ENCODE measurements at places on chromosomes 3 and 15. TPM values are rescaled to one million over a fixed set of nuclear protein-coding genes. Genes with fewer than 3 reads are reported as not detected.

Gene MYL3
- not detected for total RNA-seq

Gene PATL2
- not detected for total RNA-seq

Gene LRRIQ4
- not detected for total RNA-seq

Gene PRTG
- total RNA-seq: 2.9 TPM

Gene MYO5C
- not detected for total RNA-seq

Gene SNX22
- total RNA-seq: not detected

Gene RFTN1
- total RNA-seq: 44.1 TPM

Gene CLDN11
- 28.7 TPM for total RNA-seq

DNA sequence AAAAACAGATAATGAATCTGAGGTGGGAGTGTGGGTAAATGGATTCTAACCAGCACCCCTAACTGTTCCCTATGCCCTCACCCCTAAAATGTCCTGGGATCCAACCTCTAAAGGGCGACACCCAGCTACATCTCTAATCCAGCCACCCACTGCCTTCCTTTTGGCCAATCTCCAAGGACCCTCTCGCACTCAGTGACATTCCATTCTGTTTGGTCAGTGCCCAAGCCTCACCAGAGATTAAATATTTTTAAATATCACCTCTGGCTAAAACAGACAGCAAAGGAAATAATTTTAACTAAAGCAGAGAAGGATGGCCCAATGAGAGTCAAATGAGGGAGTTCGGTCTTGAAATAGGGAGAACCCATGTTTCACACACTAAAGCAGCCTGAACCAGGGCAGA lies 19.9 kb upstream of the SCN10A start:
- DNase-seq: no peak

DNA sequence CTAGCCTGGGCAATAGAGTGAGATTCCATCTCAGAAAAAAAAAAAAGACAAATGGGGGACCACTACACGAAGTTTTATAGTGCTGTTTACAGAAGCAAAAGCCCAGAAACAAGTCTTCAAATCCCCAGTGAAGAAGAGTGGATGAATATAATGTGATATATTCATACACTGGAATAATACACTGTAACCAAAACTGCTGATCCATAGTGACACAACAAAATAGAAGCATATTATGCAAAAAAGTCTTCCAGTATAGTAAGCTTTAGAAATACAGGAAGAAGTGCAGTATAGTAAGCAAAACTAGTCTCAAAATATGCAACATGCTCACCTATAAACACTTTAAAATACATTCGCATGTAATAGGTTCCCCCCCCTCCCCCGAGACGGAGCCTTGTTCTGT lies 11.9 kb upstream of the FAH start:
- DNase-seq: no peak

DNA sequence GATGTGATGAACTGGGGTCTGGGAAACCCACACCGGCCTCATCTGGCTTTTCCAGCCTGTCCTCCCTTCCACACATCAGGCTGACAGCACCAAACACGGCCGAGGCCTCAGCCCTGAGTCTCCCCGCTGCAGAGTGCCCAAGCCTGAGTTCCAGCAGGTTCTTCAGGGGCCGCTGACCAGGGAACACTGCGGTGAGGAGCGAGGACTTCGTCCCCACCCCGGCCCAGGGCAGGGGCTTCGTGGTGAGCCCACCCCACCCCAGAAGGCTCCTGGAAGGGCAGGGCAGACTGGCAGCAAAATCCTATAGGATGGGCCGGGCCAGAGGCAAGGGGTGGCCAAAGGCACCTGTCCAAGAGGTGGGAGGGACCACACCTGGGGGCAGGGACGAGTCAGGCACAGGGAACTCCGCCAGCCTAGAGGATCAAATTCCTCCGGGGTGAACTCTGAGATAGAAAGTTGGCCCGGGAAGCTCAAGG lies at the start of gene SLC51A:
Gene SLC51A (plus strand): TSS at position 446 of the 476 bp plus-strand sequence. CDS start 179 bp downstream, outside the sequence.
- DNase-seq: no peak

DNA sequence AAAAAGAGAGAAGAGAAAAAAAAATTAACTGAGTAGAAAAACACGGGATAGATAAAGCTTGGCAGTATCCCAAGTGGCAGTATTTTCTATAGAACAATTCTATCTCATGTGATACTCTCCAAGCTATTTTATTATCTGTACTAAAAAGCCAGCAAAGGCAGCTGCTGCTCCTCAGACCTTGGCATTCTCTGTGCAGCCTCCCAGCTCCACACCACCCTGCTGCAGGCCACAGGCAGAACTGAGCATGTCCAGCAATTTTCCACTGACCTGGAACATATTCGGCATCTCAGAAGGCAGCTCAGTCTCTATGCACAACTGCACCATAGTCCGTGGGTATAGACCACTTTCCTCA lies 1161.4 kb downstream of the IGSF11 start:
- DNase-seq: no peak

GRCh38 chr3:45534632-45535031 lies 59.9 kb upstream of the LIMD1 start:
- no peak for DNase-seq

DNA sequence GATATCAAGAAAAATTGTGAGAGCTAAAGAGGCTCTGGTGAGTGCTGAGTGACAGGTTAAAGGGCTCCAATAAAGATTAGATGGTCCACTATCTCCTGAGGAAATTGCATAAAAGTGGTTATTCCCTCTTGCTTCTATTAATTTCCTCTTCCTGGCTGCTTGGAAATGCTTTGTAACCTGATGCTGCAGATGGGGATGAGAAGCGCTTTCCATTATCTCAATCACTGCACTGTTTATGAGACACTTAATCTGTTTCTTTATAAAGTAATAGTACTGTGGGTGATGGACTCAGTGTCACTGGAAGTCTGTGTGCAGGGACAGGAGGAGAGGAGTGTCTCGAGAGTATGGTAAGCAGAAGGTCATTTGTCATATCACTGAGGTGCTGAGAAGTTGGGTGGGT lies 305.3 kb downstream of the EPHB1 start:
- DNase-seq: no peak

DNA sequence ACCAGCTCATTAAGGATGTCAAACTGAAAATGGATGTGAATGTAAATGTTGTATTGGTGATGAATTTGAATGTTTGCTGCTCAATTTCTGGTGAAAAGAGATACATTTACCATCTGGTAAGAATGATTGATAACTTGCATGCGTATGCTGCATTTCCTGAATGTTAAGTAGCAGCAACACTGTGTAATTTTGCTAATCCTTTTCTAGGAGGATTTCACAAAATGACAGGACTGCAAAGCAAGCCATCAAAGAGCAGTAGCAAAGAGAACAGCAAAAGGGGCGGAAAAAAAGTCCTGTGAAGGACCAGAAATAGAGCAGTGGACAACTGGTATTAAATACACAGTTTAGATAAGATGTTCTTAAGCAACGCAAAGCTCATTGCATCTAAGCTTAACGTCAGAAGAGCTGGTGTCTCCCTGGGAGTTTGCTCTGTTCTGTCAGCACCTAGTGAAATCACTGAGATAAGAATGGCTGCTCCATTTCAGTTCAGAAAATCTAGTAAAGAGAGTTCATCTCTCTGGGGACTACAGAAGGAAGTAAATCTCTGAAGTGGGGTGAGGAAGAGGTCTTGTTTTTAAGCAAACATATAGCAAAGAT lies 23.5 kb upstream of the PAQR5 start:
- DNase-seq: no peak

DNA sequence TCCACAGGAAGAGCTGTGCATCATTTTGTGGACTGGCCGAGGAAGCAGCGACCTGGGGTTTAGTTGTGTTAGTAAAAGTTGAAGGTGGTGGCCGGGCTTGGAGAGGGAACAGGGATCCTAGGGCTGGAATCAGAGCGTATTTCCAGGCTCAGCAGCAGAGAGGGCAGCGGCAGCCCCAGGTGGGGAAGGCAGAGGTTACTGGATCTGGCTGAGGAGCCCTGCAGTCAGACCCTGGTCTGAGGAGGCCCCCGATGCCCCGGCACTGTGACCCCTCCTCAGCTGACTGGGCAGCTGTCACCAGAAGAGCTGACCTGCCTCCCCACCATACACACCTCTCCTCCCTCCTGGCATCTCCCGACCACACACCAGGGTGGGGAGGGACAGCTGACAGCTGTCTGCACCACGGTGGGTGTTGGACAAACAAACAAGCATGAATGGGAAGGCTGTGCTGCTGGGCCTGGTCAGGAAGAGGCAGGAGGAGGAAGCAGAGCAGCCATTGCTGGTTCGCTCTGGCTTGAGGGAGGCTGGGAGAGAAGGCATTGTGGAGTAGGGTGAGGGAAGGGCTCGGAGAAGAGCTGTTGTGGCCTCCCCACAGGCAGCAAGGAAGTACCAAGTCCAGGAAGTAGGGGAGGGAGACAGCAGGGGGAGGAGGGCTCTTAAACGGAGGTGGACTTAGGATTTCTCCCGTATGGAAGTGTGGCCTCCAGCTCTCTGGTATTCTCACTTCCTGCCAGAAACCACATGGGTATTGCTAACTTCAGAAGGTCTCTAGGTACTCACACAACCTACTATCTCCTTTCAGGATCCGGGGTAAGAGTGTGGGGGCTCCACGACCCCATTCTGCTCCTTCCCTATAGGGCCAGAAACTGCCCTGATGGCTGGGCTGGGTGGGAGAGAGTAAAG lies 49.5 kb upstream of the HACD2 start:
- DNase-seq: no peak

DNA sequence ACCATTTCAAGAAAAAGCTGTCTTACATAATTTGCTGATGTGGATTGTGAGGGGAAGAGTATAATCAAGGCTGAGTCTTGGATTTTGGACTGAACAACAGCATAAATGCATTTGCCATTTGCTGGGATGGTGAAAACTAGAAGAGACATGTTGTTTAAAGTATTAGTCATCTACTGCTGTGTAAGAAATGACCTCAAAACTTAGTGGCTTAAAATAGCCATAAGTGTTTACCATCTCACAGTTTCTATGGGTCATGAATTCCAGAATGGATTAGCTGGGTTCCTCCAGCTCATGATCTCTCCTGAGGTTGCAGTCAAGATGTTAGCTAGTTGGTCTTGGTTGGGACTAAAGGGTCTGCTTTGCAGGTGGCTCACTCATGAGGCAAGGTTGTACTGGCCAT lies 66.2 kb downstream of the SCN11A start:
- DNase-seq: no peak

GRCh38 chr3:39707314-39707909 lies 102.0 kb upstream of the MYRIP start:
- DNase-seq: no peak

GRCh38 chr15:66285533-66286280 lies 7.7 kb upstream of the DIS3L start:
- DNase-seq: no peak

DNA sequence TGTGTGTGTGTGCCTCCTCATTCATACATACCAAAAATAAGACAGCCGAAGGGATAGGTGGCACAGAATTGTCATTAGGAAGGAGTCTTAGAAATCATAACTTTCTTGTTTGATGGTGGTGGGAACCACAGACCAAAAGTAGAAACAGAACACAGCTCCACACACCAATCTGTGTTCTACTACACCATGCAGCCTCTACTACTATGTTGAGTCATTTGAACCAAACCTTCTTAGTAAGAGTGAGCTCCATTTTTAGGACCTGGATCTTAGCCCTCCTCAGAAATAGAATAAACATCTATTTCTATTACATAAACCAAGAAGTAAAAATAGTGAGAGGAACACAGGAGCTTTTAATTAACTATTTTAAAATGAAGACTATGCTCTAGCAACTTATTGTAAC lies 27.9 kb upstream of the PLCH1 start:
- no peak for DNase-seq

GRCh38 chr3:197417911-197418618 lies 119.7 kb upstream of the DLG1 start:
- no peak for DNase-seq

- no peak for DNase-seq
These were observed 7.7 kb upstream of the CX3CR1 start for GRCh38 chr3:39287216-39288164.

- no peak for DNase-seq
These were observed 64.5 kb downstream of the GLDN start for GRCh38 chr15:51405693-51406523.

GRCh38 chr3:15152184-15152583 lies 53.2 kb upstream of the RBSN start:
- DNase-seq: no peak

DNA sequence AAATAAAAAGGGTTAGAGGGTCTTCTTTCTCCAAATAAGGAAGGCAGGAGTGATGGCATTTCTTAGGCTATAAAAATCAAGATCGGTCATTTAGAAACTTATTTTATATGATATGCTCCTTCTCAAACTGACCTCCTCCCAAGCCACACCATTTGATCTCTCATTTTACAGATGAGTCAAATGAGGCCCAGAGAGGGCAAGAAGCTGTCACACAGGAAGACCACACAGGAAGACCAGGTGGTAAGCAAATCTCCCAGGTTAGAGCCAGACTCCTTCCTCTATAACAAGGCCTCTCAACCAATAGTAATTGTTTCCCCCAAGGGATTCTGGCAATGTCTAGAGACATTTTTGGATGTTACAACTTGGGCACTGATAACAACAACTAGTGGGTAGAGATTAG lies 13.8 kb downstream of the TLE3 start:
- no peak for DNase-seq

- no peak for DNase-seq
These were observed 297.6 kb upstream of the CHRNA7 start for GRCh38 chr15:31732726-31733125.

DNA sequence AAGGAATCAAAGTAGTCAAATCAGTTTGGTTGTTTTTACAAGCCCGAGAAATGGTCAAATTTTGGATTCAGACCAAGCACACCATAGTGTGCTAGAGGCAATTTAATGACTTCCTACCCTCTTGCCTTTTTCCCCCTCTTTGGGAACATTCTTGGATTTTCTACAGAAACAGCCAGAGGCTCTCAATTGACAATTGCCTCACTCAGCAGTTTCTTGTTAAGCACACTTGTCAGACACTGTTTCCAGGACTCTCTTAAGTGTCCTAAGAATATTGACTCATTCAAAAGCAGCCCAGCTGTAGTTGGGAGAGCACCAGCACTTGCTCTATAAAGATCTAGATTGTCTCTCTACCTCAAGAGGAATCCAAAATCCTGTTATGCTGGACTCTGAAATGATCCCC lies 1.5 kb upstream of the SLC35G2 start:
- DNase-seq: no peak

DNA sequence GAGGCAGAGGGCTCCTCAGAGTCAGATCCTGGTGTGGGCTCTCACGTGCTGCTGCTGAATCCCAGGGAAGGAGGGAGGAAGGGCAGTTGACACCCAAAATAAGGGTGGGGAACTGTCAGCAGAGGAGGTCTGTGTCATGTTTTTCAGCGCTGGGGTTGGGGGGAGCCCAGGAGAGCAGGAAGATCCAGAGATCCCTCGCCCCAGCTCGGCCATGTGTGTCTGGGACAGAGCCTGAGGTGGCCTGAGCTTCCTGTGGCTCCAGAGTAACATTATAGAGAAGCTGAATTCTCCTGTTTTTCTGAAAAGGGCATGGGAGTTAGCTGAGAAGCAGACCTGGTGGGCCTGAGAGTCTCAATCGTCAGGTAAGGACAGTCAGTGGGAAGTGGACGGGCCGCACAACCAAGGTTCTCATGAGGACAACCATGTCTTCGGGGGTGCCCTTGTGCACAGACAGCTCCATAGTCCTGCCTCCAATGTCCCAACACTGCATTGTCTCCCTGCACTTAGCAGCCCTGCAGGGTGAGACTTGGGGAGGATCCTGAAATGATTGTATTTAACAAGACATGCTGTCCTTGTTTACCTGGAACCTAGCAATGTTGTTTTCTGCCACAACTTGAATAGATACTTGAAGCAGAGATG lies 18.4 kb downstream of the UMPS start:
- DNase-seq: no peak

GRCh38 chr3:185297867-185298266 lies 44.0 kb upstream of the EHHADH start:
- no peak for DNase-seq

- peak; percentile 79 for DNase-seq
These were observed 243.1 kb upstream of the SETMAR start for GRCh38 chr3:4060064-4060463.

GRCh38 chr3:99721633-99722007 lies 83.2 kb downstream of the COL8A1 start:
- DNase-seq: no peak
